ENCODE measurements at places on chromosomes 16 and 17.

GRCh38 chr17:19398301-19399181 is 11.6 kb upstream of the MFAP4 start:
- DNase-seq, result no peak

DNA sequence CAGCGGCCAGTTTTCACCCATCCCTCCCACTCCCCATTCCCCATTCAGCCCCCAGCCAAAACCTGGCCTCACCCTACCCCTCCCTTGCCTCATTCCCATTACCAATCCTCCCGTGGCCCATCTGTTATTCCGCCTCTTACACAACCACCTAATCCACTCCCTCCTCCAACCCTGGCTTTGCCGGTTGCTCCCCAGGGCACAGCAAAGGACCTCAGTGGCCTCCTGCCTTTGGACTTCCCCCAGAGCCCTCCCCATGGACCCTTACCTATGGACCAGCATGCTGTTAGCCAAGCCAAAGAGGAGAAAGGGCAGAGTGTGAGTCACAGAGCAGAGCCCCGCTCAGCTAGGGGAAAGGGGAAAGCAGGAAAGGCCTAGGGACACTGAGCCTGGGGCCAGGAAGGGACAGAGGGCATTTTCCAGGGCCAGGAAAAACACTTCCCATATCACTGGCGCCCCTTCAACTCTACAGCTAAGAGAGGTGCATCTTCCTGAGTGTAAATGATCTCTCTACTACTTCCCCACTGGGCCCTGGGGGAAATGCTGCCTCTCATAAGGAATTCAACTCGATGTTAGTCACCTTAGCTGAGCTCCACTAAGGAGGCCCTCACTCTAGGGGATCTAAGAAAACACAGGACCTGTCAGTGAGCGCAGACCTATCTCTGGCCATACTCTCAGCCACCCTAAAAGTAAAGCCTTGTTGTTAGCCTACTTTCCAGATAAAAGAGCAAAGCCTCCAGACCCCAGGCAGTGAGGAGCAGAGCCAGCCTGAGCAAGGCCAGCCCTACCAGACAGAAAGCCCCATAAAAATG is 10.6 kb downstream of the PEMT start:
- DNase-seq, result no peak

DNA sequence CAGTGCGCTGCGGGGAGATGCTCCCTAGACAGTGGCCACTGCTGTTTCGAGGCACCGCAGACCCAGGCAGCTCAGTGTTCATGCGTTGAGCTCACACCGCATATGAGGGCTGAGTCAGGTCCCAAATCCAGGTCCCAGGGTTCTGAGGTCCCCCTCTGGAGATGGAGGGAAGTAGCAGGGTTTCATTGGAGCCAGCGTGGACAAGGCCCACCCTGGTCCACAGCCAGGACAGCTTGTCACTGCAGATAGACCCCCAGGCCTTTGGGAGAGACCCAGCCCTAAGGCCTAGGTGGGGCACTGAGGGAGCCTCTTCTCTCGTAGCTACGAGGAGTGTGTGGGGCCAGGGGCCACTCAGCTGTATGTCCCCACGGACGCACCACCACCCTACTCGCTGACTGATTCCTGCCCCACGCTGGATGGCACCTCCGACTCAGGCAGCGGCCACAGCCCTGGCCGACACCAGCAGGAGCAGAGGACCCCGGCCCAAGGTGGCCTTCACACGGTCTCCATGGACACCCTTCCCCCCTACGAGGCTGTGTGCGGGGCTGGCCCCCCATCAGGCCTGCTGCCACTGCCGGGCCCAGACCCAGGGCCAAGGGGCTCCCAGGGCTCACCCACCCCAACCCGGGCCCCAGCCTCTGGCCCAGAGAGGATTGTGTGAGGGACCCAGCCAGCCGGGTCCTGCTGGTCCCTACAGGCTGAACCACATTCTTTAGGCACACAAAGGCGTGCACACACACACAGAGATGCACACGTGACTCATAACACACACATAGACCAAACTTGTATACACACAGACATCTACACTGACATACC is 53.4 kb downstream of the BEAN1 start:
- no peak for DNase-seq

DNA sequence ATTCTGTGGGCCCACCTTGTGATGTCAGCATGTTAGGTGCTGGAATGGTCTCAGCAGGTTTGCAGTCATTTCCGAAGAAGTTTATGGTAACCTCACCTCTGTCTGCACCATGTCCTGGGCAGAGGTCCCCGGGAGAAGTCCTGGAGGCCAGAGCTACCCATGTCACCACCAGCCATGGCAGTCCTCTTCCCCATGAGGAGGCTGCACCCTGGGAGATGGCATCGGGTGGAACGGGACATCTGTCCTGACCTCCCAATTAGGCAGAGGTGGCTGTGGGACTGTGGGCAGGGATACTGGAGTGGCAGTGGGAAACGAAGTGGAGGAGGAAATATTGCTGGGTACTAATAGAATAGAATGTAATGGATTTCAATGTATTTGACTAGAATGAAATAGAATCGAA is 511.8 kb upstream of the WSB1 start:
- DNase-seq, result no peak

DNA sequence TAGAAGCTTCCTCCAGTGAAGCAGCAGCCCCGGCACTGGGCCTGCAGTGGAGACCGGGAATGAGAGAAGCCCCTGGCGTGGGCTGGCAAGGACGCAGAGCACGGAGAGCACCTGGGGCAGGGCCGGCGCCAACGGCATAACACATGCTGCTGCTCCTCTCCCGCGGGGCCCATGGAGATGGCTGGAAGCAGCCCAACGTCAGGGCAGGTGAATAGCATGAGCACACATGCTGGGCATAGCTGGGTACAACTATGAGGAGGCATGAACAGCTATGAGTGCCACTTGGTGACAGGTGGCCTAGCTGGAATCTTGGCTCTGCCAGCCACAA is 46.4 kb downstream of the IRF8 start:
- DNase-seq, result no peak

GRCh38 chr16:49698931-49699840 is 156.7 kb downstream of the ZNF423 start:
- DNase-seq, result no peak

DNA sequence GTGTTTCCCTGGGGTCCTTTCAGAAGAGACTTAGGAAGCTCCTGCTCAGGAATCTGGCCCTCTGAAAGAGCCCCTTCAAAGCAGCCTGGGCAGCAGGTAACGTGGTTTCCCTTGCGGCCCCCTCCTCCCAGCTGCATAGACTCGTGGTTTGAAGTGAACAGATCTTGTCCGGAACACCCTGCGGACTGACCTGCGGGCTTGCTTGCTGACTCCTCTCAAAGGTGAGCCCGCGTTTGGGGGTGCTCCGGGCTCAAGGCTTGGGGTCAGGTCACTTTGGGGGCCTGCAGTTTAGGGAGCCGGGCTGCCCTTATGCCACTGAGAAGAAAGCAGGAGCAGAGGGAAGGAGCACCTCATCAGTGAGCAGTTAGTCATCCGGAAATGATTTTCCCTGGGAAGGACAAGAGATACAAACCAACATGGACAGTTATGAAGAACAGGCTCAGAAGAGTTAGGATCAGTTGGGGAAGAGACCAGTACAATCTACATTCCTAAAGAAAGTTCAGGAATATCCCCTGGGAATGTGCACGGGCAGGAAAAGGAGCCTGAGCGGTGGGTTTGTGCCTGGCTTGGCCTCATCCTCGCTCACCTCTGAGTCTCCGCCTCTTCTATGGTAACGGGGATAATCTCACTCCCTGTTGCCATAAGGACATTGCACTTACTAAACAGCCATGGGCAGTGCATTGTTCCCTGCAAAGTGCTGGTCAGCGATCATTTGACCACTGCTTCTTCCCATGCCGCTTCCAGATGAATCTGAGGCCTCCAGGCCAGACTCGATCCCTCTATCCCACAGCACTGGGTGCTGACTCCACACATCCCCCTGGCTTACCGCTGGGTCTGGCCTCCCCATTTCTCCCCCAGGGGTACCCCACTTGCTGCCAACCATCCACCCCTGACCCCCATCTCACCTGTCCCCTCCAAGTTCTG is 10.0 kb downstream of the LDHD start:
- no peak for DNase-seq

DNA sequence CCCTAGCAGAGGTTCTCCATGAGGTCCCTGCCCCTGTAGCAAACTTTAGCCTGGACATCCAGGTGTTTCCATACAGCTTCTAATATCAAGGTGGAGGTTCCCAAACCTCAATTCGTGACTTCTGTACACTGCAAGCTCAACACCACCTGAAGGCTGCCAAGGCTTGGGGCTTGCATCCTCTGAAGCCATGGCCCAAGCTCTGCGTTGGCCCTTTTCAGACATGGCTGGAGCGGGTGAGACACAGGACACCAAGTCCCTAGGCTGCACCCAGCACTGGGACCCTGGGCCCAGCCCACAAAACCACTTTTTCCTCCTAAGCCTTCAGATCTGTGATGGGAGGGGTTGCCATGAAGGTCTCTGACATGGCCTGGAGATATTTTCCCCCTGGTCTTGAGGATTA is 1292.0 kb downstream of the CDH8 start:
- no peak for DNase-seq

- DNase-seq, result no peak
Measured at GRCh38 chr17:35074711-35075707, 11.5 kb upstream of the RFFL start.

- no peak for DNase-seq
Measured at GRCh38 chr16:27638833-27639560, 89.1 kb downstream of the KATNIP start.
